AG04450 (cell line): ENCODE measurements at places on chromosomes 4 and X. TPM values are rescaled to one million over a fixed set of nuclear protein-coding genes. Genes with fewer than 3 reads are reported as not detected.

MAGEE2 gene
- polyA plus RNA-seq, result not detected in 2 replicates

CEP44 gene
- 4.5 and 7.4 TPM in 2 replicates for polyA plus RNA-seq

- DNase-seq, result no peak
Observed at GRCh38 chrX:46704767-46705386, 54.0 kb downstream of the SLC9A7 start.

GRCh38 chr4:42460043-42460442 is 62.8 kb downstream of the SHISA3 start:
- DNase-seq, result no peak
